Stimulated activated CD4-positive, alpha-beta T cell treated with anti-CD3 and anti-CD28 coated beads, Interleukin-12 subunit alpha, Interleukin-12 subunit beta, amount 100 ng/mL, for 48 hours (primary cell): ENCODE measurements at places on chromosomes 5 and 9.
A peak's percentile ranks its signal among the peaks of the same experiment; 100 is the strongest.

GRCh38 chr9:79583952-79584654 is 12.3 kb downstream of the TLE4 start:
- DNase-seq: peak; percentile 20

DNA sequence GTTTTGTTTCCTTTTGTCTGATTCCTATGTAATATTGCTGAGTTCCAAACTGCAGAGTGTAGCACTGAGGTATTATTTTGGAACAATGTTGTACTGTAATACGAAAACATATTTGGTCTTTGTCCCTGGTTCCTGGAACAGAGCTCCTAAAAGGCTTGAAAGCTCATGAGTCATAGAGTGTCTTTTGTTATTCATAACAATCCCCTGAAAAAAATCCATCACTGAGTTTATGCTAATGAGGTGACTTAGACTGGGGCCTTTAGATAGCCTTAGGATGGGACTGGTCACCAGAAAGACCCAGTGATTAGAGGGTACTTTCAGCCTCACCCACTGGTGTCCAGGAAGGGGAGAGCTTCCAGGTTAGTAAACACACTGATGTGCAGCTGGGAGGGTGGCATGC is 132.7 kb upstream of the POU5F2 start:
- DNase-seq: no peak

- DNase-seq: no peak
Observed at GRCh38 chr5:127015716-127016115, 14.6 kb downstream of the MARCHF3 start.

DNA sequence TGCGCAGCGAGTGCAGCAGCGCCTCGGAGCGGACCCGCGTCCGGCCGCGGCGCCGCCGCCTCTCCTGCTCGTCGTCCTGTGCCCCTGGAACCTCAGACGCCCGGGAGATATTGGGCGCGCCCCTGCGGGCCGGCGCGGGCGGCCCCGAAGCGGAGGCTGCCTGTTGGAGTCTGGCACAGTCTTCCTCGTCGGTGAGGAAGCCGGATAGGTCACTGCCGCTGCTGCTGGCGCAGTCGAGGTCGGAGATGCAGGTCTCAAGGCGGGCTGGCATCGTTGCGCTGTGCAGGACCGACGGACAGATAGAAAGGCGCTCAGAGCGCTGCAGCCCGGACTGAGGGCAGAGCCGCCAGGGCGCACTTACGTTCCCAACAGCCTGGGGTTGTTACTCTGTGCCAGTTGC is 344 bp downstream of the NEUROG1 start:
- no peak for DNase-seq

DNA sequence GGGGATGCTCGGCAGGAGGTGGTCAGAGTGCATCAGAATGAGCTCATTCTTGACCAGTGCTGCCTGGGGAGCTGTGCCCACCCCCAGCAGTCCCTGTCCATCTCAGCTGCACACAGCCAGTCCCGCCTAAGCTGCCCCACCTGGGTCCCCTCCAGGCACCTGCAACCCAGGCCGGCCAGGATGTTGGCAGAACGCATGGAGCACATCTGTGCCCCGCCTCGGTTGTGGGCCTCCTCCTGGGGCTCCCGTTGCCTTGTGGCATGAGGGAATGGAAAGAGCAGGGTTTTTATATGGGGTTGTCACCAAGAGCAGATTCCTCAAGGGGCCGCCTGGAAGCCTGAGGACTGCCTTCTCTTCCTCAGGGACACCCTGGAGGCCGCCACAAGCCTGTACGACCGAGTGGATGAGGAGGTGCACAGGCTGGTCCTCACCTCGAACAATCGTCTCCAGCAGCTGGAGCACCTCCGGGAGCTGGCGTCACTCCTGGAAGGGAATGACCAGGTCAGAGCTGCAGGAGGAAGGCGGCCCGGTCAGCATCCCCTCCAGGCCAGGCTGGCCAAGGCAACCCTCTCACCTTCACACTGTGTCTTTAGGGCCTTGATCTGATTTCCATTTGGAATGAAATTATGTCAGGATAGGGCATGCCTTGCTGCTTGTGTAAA is 34.8 kb upstream of the LRRC14B start:
- no peak for DNase-seq

DNA sequence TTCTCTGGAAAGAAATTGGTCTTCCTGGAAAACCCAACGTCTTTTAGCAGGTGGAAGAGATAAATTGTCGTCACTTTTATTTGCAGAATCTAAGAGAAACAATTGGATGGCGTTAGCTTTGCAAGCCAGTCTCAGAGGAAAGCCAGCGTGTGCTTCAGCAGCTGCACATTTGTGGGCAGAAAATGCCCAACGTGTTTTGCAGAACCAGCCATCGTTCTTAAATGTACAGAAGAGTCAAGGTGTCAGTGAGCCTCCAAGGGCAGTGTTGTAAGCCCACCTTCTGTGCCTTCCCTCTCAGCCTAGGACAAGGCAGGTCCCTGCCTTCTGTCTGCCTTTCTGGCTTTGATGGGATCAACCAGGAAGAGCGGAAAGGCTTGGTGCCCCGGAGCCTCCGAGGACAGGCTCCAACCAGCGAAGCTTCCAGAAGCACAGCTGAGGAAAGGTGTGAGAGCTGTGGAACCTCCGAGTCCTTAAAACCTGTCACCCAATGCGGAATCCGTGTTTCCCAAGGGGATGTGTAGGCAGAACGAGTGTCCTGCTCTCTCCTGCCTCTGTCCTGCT is 116.0 kb upstream of the IRX2 start:
- DNase-seq: no peak

GRCh38 chr5:7529880-7530279 is 133.9 kb downstream of the ADCY2 start:
- DNase-seq: no peak

DNA sequence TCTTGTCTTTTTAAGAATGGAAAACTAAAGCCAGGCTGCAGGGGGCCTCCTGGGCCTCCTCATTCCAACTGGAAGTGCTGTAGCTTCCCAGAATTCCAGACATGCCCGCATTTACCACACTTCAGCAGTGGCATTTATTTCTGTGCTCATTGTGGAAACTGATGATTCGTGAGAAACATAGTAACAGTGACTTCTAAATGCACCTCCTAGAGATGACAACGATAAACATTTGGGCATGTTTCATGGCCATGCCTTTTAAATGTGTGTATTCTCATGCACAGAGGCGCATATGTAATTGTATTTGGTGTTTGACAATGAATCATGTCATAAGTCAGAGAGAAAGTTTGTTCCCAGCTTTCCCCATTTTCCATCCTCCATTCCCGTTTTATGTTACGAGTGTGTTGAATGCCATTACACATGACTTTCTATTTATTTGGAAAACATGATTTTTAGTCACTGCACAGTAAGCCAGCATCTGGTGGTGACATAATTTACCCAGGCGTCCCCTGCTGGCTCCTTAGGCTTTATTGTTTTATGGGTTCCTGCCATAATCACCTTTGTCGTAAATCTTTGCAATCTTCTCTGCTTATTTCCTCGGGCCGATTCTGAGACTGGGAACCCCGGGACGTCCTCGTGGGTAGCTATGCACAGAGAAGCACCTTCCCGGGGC is 68.8 kb upstream of the FCN2 start:
- no peak for DNase-seq

DNA sequence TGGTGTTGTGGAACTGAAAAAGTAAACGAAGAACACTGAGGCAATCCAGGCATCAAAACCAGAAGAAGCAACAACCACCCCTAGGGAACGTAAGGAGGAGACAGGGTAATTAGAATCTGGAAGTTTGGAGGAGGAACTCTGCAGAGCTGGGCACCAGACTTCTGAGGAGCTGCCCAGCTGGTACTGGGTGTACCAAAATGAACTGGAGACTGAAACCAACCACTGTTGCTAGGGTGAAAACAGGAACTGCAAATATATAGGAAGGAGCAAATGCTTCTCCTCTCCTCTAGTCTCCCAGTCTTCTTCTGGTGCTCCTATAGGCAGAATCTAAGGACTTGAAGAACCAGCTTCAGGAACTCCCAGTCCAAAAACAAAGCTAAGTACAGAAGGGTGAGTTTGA is 189.8 kb downstream of the ELAVL2 start:
- no peak for DNase-seq

DNA sequence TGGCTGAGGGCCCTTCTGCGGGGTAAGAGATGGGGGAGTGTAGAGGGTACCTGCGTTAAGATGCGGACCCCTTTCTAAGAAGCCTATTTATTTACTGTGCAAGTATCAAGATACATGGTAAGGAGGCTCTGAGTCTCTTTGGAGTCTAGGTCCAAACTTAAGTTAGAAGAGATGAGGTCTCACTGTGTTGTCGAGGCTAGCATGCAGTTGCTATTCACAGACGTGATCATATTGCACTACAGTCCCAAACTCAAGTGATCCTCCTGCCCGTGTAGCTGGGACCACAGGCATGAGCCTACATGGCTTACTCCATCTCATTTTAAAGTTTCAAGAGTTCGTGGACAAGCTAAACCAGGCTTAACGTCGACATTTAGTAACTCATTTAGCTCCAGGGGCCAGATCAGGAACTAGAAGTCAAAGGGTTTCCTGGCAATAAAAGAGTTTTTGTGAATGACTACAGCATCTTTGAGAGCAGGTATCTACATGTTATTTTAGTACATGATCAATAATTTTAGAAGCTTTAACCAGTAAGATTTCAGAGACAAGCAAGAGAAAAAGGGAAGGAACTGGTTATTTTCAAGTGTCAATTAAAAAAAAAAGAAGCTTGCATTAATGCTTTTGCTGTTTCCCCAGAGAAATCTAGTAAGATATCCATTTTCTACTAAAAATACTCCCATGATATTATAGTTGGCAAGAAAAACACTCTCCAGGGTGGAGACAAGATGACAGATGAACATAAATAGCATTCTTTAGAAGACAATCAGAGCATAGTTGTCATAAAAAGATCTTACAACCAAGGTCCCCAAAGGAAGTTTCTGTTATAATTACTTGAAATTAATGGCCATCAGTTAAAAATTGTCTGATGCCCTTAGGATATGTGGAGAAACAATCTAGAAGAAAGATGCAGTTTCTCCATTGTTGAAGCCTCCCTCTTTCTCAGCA is 141.3 kb downstream of the SCAMP1 start:
- DNase-seq: no peak

- DNase-seq: no peak
Observed at GRCh38 chr9:130987738-130988399, 21.1 kb upstream of the LAMC3 start.

DNA sequence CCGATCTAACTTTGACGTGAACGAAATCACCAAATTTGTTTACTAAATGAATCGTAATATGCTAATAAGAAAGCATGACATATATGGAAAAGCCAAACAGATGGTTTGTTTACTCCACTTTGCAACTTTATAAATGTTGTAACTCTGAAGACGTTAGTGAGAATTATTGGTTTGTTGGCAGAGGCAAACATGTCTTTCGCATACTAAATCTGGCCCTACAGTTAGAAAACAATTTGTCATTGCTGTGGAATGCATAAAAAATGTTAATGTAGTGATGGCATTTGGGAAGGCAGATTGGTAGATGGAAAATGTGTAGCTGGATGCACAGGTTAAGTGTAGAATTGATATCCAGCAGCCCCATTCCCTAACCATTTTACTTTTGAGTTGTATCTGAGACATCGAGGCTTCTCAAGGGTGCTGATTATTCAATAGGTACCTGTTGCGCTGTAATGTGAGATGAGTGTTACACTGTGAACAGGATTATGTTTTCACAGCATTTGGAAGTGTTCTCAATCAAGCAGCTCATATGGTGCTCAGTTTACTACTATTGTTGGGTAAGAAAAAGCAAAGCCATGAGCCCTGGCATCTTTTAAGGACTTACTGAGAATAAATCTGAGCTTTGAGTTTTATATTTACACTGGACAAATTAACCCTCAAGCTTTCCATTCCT is 444.8 kb downstream of the BNC2 start:
- DNase-seq: no peak

GRCh38 chr5:133775584-133776304 is 163.4 kb upstream of the FSTL4 start:
- no peak for DNase-seq

- DNase-seq: no peak
Observed at GRCh38 chr9:20728493-20729220, 44.6 kb downstream of the FOCAD start.

GRCh38 chr9:33818167-33818846 is 1.3 kb downstream of the UBE2R2 start:
- peak; percentile 47 for DNase-seq

DNA sequence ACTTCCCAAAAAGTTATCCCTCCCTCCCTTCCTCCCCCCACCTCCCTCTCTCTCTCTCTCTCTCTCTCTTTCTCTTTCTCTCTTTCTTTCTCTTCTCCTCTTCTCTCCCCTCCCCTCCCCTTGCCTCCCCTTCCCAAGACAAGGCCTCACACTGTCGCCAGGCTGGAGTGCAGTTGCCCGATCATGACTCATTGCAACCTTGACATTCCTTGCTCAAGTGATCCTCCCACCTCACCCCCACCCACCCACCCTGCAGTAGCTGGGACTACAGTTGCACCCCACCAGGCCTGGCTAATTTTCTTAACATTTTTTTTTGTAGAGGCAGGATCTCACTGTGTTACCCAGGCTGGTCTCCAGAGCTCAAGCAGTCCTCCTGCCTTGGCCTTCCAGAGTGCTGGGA is 32.8 kb downstream of the VPS13A start:
- DNase-seq: no peak

- DNase-seq: no peak
Observed at GRCh38 chr9:98610211-98610610, 98.5 kb downstream of the GABBR2 start.

DNA sequence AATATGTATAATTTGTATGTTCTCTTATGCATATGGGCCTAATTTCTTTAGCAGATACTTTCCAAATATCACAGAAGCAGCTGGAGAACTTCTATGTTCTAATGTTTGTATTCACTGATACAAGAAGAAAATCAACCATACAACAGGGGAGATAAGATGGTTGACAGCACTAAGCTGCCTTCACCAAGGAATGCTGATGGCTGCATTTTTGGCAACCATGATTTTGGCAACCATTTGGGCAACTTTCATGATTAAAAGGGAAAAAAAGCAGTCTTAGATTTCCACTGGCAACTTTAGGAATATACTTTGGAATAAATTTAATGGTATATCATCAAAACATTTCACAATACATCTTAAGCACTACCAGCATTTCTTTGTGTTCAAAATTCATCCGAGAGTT is 740.3 kb upstream of the CDH6 start:
- no peak for DNase-seq

- DNase-seq: no peak
Observed at GRCh38 chr9:96553070-96553469, 66.6 kb downstream of the CDC14B start.

DNA sequence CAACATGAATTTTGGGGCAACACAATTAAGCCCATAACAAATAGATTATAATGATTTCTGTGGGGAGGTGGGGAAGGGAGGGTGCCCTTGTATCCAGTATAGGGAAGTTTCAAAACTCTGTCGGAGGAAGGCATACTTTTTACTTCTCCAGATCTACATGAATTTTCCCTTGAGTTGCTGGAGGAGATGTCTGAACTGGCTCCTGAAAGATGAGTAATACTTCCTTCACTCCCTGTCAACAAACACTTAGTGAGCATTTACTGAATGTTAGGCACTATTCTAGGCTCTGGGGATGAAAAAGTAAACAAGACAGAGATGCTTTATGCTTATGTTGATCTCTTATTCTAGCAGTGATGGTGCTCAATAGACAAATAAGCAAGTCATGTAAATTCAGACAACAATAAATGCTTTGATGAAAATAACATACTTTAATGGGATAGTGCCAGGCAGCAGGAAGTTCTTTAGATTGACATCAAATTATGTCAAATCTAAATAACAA is 197.9 kb upstream of the ANKH start:
- no peak for DNase-seq

GRCh38 chr5:20114526-20114925 is 126.5 kb upstream of the CDH18 start:
- no peak for DNase-seq

- no peak for DNase-seq
Observed at GRCh38 chr5:91229031-91229727, 153.9 kb downstream of the ARRDC3 start.

- DNase-seq: no peak
Observed at GRCh38 chr5:150502106-150502505, 5.8 kb upstream of the NDST1 start.

GRCh38 chr5:89034588-89034987 is 151.6 kb upstream of the MEF2C start:
- DNase-seq: no peak
